ENCODE measurements at places on chromosomes 3 and 15. TPM values are rescaled to one million over a fixed set of nuclear protein-coding genes. Genes with fewer than 3 reads are reported as not detected.

The OR5K4 gene
- not detected for total RNA-seq

The ATP13A5 gene
- not detected for total RNA-seq

The AADACL2 gene
- not detected for total RNA-seq

The SEMA3G gene
- total RNA-seq = not detected

The MYZAP gene
- not detected for total RNA-seq

The FLNB gene
- total RNA-seq = 39.1 TPM

The PLA2G4E gene
- total RNA-seq = not detected

The OPA1 gene
- 59.9 TPM for total RNA-seq

The DISP2 gene
- total RNA-seq = 1.0 TPM

The A4GNT gene
- total RNA-seq = not detected

The CCDC39 gene
- not detected for total RNA-seq

The IL12A gene
- total RNA-seq = 1.5 TPM

The NR1I2 gene
- not detected for total RNA-seq

The SLC2A2 gene
- not detected for total RNA-seq

The GOLGA8J gene
- not detected for total RNA-seq

The WNT7A gene
- total RNA-seq = 0.20 TPM

The PRRT3 gene
- total RNA-seq = 13.4 TPM

The STRA6 gene
- 0.17 TPM for total RNA-seq

The SAXO2 gene
- total RNA-seq = 0.49 TPM

The FAM107A gene
- not detected for total RNA-seq

The GHSR gene
- not detected for total RNA-seq

The DLL4 gene
- not detected for total RNA-seq

The KATNBL1 gene
- 40.1 TPM for total RNA-seq

The RBM15B gene
- total RNA-seq = 31.4 TPM

The MOBP gene
- not detected for total RNA-seq

The GRIP2 gene
- total RNA-seq = 0.10 TPM

The SMCO1 gene
- total RNA-seq = not detected

The MKRN2 gene
- 19.6 TPM for total RNA-seq

The HDC gene
- total RNA-seq = 0.61 TPM

The TM4SF18 gene
- not detected for total RNA-seq

The CTXN2 gene
- total RNA-seq = not detected

The THRB gene
- total RNA-seq = not detected

The KNG1 gene
- not detected for total RNA-seq

Data from T-helper 1 cell treated with Interleukin-12 subunit alpha and Interleukin-12 subunit beta and Interleukin-4 antibody, amounts not matched to agents 30 ng/mL and 1 ng/mL, for 36 hours (primary cell).